RKO (cell line): ENCODE measurements at places on chromosomes 13 and 19.

DNA sequence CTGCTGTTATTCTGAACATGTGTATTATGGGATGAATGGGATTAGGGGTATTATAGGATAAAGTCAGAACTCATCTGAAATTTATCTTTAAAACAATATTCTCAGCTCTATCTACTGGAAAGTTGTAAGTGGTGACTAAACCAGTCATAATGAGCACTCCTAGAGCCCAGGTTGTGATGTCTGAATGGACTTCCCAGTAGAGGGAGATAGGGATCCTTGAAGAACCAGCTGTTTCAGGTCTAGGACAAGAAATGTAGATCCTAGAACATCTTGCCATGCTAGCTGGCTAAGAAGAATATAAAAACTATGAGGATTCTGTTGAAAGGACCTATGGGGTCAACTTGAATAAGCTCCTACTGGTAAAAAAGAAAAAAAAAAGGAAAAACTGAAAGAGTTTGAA is 310.8 kb downstream of the SLC7A1 start:
- peak; percentile 26 for DNase-seq

- no peak for DNase-seq
Measured at GRCh38 chr13:51321836-51322235, 17.7 kb upstream of the SERPINE3 start.

- DNase-seq = no peak
Measured at GRCh38 chr13:49536144-49536873, 40.6 kb downstream of the PHF11 start.

DNA sequence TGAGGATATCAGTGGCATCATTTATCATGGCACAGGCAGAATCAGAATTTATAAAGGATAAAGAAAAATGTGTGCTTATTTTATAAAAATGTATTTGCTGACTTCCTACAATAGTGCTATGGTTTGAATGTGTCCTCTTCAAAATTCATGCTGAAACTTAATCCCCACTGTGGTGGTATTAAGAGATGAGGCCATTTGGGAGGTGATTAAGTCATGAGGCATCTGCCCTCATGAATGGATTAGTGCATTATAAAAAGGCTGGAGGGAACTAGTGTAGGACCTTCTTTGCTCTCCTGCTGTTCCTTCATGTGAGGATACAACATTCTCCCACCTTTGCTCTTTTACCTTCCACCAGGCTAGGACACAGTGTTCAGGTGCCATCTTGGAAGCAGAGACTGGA is 212.8 kb downstream of the RFC3 start:
- no peak for DNase-seq

DNA sequence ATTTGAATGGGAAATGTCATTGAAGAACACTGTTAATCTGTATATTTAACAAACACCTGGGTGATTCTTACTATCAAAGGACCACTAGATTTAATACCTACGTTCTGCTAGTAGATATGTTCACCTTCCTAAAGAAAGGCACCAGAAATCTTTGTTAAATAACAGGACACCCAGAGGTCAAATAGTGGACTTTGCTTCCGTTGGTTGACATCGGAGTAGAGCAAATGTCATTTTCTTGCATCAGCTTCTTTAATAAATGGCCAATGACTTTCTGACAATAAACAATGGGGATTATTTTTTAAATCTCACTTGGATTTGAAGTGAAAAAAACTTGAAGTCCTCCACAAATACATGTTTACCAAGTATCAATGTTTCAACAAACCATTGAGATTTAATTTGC is 111.1 kb downstream of the LACC1 start:
- DNase-seq = no peak

DNA sequence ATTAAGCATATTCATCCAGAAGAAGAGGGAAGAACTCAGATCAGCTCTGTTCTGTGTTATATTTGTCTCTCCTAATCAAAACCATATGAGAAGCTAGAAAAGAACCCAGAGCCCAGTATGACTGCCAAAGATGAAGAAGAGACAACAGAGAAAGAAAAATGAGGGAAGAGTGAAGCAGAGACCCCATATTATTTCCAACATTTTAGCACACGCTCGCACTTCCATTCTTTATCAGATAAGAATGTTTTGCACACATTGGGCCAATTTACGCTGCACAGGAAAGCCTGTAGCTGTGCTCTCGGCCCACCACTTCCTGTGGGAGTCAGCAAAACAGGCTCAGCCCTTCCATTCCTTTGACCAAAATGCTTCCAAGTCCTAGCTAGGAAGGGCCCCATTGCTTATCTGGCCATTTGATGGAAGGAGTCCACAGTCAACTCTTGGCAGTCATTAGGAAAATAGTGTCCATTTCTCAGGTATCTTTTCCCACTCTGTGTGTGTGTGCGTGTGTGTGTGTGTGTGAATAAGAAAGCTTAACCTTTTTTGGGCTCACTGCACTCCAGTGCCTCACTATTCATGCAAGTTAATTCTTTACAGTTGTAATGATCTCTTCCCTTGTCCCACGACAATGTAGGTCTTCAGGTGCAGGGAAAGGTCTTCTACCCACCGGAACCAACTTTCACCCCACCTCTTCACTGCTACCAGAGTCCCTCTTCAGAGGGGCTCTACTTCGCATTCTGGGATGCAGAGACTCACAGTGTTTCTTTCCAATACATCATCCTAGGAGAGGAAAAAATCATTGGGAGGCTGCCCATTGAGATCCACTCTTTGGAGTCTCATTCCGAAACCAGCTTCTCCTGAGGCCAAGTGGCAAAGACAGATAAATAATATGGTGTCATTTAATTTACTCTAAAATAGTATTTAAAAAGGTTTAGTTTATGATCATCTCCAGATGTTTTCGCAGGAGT is 237.5 kb downstream of the COG6 start:
- DNase-seq = no peak

DNA sequence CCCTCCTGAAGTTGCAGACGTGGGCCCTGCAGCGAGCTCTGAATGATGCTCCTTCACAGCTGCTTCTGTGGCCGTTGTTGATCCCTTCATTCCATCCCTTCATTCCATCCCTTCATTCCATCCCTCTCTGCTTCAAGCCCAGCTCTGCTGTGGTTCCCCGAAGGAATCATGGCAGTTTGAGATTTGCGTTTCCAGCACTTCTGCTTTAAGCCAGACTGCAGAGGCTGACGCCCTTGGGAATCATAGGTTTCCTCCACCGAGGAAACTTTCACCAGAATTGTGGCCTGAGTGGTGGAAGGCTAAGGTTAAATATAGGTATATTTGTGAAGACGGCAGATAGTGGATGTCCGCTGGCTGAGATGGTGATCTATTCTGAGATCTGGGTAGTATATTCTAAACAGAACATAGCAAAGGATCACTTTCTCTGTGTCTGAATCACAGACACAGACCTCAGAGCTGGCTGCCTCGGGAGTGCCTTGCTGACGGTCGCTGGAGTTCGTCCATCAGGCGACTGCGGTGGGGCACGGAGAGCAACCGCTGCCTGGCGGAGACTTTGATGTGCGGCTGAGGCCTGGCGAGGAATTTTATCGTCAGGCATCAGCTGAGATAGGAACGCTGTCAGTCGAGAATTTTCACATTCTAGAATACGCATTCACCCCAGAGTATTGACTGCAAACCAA is 42.8 kb upstream of the DCUN1D2 start:
- no peak for DNase-seq

DNA sequence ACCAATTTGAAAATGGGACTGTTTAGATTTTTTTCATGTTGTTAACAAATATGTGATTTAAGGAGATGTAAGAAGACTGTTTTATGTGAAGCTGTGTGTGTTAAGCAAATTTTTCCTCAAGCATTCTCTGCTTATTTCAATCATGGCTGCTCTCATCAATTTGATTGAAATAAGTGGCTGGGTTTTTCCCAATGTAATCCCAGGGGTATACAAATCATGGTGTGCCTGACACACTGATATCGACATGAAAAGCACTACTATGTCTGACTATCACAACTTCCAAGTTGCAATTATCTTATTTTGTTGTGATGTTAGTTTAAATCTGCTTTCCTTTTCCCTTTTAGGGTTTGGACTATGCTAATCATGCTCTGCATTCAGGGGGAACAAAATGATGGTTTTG is 283.7 kb downstream of the HS6ST3 start:
- no peak for DNase-seq
